ENCODE measurements at places on chromosomes 7 and 10.

DNA sequence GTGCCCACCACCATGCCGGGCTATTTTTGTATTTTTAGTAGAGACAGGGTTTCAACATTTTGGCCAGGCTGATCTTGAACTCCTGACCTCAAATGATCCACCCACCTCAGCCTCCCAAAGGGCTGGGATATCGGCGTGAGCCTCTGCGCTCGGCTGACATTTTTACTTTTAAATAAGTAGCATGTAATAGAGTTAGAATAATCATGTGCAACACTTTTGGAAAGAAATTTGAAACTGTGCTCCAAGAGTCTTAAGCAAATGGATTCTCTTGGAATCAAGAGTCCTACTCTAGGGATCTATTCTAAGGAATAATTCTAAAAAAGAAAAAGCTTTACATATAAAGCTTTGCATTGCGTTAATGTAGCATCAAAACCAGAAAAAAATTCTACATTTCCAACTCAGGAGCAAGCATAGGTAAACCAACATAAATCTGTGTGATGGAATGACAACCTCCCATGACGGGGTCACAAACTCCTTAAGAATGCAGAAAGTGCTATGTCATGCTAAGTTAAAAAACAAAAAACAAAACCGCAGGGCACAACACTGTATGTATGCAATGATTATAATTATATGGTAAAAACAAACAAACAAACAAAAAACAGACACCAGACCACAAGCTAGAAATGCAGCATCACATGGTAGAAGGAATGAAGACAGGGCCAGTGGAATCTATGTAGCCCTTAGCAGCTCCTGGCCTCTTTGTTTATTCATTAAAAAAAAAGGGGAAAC is 98.7 kb downstream of the RNF216 start:
- DNase-seq, result no peak

- no peak for DNase-seq
These were observed 75.7 kb downstream of the VWDE start for GRCh38 chr7:12327922-12328321.

DNA sequence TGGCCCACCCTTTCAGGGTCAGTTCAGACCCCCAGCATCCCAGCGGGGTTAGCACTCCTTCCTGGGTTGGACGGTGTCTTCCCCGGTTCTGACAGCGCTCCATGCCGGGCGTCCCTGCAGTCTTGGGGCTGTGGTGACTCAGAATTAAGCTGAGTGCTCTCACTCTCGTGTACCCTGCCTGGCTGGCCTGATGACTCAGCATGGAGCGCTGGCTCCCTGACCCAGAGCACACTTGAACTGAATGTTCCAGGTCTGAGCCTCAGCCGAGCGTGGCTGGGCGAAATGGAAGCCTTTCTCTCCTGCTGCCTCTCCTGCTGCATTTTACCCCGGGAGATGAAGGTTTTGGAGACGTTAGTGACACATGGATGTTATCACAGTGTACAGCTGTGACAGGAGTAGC is 7.1 kb downstream of the BAG3 start:
- DNase-seq, result no peak

GRCh38 chr10:11154333-11154732 is 136.7 kb downstream of the CELF2 start:
- DNase-seq, result no peak

- DNase-seq, result no peak
These were observed 77.0 kb upstream of the GSDME start for GRCh38 chr7:24834128-24834798.

- DNase-seq, result no peak
These were observed 104.9 kb downstream of the BUB3 start for GRCh38 chr10:123259081-123259480.
